ENCODE measurements at places on chromosomes 12 and 14.

GRCh38 chr12:3292677-3293412 is 198.2 kb upstream of the PRMT8 start:
- DNase-seq, result no peak

- no peak for DNase-seq
These were observed 15.3 kb downstream of the SPIC start for GRCh38 chr12:101490286-101490920.

GRCh38 chr14:98816720-98817119 is 455.3 kb downstream of the BCL11B start:
- no peak for DNase-seq

GRCh38 chr14:37027188-37027824 is 145.1 kb downstream of the SLC25A21 start:
- DNase-seq, result no peak

- no peak for DNase-seq
These were observed 69.2 kb upstream of the BCAT1 start for GRCh38 chr12:25018146-25018545.

GRCh38 chr12:125187148-125187745 is 122.0 kb downstream of the AACS start:
- DNase-seq, result no peak

DNA sequence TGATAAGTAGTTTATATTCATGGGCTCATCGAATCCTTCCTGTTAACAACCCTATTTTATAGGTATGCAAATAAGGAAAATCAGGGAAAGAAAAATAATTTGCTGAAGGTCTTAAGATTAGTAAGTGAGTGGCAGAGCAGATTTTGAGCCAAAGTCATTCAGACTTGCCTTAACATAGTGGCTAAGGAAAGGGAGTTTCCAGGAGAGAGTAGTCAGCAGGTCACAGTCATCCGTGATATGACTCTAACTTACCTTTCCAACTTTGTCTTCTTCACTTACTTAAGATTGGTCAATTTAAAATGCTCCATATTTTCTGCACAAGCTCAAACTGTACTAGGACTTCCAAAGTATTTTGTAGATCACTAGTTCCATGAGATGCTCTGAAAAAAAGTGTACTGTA is 46.6 kb downstream of the AKAP6 start:
- no peak for DNase-seq

DNA sequence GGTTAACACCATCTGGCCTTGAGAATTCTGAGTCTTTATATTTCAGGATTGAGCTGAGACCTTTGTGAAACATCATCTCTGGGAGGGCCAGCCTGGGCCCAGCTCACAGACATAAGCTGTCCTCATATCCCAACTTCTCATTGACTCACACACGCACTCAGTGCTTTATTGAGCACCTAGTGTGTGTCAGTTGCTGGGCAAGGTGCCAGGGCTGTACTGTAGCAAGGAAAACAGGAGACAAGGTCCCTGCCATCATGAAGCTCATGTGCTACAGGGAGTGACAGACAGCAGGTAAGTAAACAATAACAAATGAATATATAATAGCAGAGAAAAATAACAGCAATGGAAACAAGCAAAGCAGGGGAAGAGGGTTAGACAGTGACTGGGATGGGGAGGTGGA is 30.5 kb upstream of the CCDC63 start:
- DNase-seq, result no peak

DNA sequence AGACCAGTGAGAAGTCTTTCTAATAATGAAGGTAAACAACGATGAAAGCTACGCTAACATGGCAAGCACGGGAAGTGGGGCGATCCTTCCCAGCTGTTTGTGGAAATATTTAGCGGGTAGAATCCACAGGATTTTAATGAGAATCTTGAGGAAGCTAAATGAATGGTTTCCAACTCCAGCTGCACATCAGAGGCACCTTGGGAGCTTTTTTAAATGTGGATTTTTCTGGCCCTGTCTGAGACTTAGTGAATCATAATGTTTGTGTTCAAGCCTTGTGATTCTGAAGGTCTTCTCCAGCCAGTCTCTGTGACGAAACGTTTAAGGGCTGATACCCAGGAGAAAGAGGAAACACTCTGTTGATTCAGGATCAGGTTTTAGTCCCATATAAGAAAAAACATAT is 169.8 kb downstream of the CAPZA3 start:
- no peak for DNase-seq

Data from AG04449 (cell line).